ENCODE measurements at places on chromosomes 7 and 10.

DNA sequence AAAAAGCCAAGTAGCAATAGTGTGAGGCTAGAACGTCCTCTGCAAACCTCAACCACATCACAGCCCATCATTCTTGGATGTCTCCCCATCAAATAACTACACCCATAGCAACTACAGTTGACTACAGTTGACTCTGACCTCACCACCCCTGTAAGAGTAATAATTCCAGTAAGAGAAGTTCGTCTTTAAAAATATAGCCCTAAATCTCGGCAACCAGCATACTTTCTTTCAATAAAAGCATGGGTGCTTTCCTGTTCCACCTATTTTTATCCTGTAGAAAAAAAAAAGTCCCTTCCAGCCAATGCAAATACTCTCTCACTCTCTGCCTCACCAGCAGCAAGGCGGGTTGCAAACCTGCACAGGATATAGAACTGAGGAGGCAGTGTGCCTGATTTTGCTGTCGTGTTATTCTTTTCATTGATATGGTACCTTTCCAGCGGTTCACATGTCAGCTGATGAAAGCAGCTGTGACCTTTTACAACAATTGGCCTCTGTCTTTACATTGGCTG lies 187.5 kb upstream of the NFE2L3 start:
- DNase-seq: no peak

DNA sequence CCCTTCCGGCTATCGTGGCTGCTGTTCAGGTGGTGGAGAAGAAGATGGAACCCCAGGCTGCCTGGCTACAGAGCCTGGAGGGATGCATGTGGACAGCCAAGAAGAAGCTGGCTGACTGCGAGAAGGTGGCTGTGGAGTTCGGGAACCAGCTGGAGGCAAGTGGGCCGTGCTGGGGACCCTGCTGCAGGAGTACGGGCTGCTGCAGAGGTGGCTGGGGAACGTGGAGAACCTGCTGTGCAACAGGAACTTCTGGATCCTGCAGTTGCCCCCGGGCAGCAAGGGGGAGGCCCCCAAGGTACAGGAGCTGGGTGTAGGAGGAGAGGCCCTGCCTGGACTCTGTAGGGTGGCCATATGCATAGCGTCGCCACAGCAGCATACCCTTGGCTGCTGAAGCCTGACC lies 25.6 kb downstream of the ZNF783 start:
- no peak for DNase-seq

DNA sequence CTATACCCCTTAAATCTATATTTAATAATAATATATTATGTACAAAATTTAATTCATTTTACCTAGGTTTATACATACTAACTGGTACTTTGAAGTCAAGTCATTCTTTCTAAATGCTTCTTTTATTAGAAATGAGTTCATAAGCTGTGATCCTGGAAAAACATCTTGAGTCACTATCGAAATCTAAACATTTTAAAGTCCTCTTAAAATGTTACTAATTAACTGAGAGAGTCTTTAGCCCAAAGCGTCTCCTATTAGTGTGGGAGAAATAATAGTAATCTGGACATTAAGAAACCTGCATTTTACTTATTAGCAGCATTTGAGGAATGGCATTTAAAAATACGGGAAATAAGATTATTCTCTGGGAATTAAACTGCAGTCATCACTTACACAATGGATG lies 142.7 kb downstream of the CTNNA3 start:
- no peak for DNase-seq

GRCh38 chr10:117427356-117427755 lies 52.1 kb upstream of the PDZD8 start:
- DNase-seq: no peak

DNA sequence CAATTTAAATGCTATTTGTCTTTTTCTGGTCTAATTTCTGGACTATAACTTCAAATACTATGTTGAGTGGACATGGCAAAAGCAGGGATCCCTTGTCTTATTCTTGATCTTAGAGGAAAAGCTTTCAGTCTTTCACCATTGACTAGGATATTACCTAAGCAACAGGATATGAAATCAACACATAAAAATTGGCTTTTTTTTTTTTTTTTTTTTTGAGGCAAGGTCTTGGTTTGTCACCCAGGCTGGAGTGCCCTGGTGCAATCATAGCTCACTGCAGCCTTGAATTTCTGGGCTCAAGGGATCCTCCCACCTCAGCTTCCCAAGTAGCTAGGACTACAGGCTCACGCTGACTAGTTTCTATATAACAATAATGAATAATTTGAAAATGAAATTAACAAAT lies 90.8 kb downstream of the JMJD1C start:
- no peak for DNase-seq

GRCh38 chr10:26759008-26759407 lies 61.5 kb downstream of the PDSS1 start:
- DNase-seq: no peak

DNA sequence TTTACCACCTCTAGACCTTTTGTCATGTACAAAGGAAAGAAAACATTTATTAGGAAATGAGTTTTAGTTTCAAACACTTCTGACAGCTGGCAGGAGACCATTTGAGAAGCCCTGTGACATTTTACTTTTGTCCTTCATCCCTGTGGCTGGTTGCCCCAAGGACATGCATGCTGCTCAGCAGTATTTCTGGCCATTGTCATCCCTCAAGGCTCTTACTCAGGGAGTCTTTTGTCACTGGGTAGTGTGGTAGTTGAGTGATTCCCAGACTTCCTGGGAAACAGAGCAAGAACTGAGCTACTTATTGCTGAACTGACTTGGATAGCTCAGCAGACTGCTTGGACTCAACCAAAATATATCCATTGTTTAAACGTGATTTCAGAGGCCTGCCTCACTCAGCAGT lies 142.8 kb downstream of the LRRC4 start:
- DNase-seq: no peak

DNA sequence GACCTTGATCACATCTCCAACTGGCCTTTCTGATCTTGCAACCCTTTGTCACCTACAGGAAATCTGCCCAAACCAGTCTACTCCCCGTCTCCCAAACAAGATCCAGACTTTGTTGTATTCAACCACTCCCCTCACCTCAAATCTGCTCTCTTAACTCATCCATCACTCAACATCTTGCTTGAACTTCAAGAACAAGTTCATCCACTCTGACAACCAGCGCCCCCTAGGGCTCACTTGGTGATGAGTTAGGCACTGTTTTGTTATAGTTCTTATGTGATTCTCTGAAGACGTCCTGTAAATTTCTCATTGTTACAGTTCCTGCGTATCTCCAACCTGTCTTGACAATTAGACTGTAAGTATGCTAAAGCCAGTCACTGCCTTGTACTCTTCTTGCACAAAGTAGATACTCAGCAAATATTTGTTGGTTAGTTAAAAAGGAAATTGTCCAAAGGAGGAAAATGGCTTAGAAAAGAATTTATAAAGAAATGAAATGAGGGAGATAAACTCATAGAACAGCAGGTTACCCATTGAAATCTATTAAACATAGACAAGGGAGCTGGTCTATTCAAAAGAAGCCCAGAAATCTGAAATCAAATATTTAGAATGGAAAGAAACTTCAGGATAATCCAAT lies 5.3 kb downstream of the FRMD4A start:
- no peak for DNase-seq

GRCh38 chr7:106777674-106778299 lies 87.3 kb upstream of the PIK3CG start:
- no peak for DNase-seq

DNA sequence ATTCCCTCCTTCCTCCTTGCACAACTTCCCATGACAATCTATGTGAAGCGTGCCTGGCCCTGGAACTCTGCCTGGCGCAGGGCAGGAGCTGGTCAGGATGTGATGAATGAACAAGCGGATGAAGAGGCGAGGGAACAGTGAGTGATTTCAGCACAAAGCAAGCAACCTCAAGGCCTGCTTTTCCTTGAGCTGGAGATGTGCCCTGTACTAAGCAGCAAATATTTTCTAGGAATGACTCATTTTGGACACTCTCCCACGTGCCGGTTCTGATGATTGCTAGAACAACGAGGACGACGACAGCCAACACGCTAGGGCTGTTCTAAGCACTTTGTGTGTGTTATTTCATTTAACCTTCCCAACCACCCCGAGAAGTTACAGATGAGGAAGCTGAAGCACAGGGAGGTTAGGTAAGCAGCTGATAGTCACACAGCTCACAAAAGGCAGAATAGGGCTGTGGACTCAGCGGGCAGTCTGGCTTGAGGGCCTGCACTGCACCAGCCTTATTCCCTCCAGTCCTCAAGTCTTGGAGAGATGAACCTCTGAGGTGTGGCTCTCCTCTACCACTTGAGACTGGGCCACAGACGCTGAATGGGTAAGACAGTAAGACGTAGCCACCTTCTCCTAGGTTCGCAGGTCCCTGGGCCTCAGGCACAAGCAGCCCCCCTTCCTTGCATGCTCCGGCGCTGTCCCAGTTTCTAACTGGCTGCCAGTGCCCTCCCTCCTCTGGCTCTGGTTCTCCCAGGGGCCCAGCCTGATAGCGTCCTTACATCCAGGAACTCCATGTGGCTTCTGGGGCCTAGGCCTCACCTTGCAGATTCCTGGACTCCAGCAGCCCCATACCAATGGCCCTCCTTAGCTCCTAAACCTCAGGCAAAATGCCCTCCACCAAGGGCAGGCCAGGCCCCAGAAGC lies 59.0 kb downstream of the YKT6 start:
- peak; percentile 29 for DNase-seq

- DNase-seq: no peak
Observed at GRCh38 chr10:94571528-94571927, 25.9 kb downstream of the HELLS start.

DNA sequence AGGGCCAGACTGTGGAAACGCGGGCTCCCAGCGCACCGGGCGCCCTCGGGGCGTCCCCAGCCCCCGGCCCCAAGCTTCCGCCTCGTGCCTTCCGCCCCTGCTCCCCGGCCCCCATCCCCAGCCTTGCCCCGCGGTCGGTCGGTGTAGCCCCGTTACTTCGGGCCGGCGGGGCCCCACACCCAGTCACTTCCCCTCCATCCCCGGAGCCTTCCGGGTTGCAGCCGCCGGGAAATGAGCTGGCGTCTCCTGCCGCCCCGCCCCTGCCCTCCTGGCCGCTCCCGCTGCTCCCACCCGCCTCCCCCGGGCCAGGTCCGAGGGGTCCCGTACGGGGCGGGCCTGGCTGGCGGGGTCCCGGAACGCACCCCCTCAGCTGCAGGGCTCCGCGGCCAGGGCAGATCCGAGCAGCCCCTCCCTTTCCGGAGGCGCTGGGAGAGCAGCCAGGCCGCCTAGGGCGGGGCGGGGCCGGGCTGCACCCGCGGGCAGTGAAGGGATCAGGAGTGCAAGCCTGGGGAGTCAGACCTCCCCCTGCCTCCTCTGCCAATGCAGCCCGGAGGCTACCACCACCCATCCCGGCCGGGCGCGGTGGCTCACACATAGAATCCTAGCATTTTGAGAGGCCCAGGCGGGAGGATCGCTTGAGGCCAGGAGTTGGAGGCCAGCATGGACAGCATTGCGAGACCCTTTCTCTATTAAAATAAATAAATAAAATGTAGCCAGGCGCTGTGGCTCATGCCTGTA lies 709 bp downstream of the ARPC1B start:
- peak; percentile 57 for DNase-seq

GRCh38 chr7:7793249-7793648 lies 74.8 kb upstream of the RPA3 start:
- no peak for DNase-seq

DNA sequence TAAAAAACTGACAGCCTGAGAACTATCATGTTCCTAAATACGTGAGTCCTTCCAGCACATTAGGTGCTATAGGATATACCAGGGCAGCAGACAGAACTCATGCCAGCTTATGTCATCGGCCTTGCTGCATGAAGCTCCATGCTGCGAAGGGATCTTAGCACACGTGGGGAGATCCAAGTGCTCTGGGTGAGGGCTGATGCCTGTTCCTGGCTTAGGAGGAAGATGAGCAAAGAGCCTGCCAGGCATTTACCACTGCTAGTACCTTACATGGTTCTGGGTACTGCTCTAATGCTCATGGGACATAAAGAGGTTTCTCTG lies 43.2 kb downstream of the SVIL start:
- no peak for DNase-seq

DNA sequence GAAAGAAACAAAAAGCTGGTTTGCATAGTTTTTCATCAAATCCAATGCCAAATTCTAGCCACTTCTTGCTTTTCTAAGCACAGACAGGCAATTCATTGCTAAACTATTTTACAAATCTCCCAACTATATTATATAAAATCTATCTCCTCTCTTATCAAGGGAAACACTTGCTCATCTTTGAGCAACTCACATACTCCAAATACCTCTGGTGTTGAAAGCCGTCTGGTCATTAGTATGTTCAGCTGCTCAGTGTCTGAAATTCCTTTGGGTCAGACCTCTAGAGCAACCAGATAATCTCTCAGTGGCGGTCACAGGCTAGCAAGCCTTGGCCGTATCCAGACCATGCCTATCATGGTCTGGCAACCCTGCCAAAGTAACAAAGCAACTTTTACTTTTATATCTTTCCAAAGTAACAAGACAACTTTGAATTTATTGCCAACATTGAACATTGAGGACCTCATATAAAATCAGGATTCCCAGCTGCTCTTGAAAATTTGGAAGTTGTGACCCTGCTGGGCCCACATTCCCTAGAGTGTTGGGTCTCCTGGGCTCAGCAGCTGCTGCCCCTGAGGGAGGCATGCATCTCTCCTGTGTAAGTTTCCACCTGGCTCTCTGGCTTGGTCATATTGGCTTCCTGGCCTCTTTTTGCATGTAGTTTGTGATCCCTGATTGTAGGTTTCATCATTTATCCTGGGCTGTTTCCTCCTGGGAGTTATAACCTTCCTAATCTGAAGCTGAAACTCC lies 56.8 kb upstream of the LANCL2 start:
- DNase-seq: no peak

- peak; percentile 98 for DNase-seq
Observed at GRCh38 chr10:124724279-124725027, 19.7 kb downstream of the FAM53B start.

DNA sequence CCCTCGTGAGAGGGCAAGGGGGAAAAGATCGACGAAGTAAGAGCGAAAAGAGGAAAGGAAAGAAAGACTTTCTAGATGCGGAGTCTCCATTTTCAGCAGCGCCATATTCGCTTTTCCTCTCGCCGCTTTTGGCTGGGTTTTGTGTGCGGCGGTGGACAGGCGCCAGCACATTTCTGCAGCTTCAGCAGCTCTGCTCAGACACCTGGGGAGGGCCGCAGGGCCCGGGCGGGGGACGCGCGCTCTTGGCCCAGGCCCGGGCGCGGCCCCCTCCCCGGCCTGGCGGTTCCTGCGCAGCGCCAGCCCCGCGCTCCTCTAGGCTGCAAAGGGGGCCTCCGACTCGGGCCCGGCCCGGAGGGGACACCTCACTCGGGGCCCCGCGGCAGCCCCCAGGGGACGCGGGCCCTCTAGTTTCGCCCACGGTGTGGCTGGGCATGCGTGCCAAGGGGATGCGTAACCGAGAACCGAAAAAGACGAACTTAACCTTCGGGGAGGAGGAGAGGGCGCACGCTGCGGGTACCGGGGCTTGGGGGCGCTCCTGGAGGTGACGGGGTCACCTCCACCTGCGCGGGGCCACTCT lies 34.5 kb upstream of the EBLN1 start:
- DNase-seq: peak; percentile 83
